ENCODE measurements at places on chromosomes 5 and 9.

- DNase-seq, result no peak
These were observed 92.5 kb downstream of the ROR2 start for GRCh38 chr9:91857291-91858212.

DNA sequence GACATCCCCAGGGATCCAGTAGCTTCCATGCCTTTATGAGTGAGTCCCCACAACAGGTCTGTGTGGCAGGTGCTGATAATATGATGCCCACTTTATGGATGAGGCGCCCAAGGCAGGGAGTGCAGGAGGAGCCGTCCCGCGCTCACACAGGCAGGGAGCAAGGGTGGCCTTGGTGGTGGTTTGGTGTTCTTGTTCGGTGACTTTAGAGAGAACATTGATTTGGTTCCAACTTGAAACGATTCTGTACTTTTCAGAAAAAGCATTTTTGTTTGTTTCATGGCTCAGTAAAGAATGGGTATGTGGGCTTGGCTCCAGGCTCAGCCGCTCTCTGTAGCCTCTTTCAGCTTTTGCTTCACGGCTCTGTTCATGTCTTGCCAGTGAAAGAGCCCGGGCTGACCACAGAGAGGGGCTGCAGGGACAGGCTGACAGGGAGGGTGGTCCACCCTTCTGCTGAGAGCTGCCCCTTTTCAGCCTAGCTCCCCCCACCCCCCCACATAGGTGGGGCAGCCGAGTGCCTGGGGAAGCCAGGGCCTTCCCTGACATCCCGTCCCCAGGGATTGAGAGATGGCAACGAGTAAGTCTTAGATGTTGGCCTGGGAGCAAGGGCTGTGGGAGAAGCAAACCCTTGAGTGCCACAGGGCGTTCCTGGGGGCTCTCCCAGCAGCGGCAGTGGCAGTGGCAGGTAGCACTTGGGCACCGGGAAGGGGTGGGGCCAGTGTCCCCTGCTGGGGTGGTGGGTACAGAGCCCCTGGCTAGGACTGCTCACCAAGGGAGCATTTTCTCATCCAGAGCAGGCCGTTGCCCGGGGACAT, 28.0 kb downstream of the NCS1 start:
- DNase-seq, result no peak

DNA sequence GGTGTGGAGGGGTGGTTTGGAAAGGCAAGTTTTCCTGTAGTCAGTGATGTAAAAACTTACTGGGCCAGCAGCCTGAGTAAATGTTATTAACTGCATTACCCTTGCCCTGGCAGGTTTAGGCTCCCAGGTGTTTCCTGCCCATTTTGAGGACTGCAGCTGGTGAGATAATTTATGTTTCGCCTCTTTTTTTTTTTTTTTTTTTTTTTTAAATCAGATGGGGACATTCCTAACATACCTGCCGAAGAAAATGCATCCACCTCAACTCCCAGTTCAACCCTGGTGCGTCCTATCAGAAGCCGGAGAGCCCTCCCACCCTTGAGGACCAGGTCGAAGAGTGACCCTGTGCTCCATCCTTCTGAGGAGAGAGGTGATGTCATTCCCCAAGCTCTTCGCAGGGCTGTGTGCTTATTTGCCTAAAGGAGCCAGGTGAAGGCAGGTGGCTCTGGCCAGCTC, 60.6 kb downstream of the ENTREP1 start:
- DNase-seq, result no peak

GRCh38 chr9:37373621-37374020, 48.9 kb upstream of the GRHPR start:
- DNase-seq, result no peak

DNA sequence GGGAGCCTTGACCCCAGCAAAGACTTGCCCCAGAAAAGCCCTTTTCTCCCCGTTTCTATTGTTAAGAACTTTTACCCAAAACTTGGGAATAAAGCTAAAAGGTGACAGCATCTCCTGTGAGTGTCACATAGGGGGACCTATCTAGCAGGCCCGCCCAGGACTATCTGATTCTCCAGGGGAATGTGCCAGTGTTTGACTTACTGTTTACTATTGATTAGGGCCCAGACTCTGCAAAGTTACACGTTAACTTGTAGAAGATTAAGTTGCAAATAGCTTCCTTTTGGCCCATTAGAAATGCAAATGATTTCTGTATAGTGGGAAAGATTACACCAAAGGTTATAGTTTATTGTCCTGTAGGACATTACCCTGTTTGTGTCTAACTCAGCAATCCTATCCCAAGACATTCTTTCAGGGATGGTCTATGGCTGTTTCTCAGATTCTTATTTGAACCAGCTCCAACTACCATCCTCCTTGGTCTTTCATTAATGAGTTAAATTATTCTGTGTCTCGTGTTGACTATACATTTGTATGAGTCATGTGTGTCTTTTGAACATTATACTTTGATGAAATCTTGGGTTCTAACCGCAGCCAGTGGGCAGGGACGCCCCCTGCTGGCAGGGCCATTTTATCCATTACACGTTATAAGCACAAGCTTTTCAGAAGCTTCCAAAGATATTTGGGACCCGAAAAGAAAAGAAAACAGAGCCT, 60.7 kb downstream of the HRH2 start:
- peak; percentile 21 for DNase-seq

GRCh38 chr9:83066771-83067170, 3.8 kb upstream of the RASEF start:
- no peak for DNase-seq

GRCh38 chr9:80156756-80157472, 585.1 kb downstream of the TLE4 start:
- no peak for DNase-seq

DNA sequence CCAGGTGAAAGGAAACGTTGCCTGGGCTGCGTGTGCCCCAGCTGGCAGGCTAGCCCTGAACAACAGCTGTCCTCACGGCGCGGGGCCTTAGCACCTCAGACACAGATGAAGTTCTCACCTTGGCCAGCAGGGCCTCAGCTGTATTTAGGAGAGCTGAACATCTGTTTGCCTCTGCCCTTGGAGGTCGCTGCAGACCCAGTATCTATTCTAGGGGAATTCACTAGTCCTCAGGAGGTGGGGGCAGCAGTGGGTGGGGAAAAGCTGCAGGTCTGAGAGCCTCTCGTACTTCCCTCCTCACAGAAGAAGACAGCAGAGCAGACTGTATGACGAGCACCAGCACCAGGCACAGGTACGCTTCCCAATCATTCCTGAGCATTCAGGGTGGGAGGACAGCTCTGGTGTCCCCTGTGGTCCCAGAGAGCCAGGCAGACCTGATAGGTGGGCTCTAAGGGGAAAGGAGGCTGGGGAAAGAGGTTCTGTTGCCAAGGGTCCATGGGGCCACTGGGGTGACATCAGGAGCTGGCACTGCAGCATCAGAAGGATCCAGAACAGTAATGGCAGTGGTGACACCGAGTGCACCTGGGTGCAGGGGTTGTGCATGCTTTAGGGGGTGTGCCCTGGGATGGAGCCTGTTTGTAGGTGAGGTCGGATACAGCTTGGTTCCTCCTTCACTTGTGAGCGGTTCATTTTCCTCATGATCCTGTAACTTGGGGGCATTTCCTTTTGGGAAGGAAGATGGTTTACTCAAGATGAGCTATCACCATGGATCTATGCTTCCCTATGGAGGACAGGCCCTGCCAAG, 13.8 kb downstream of the CD74 start:
- DNase-seq, result no peak
